ENCODE measurements at places on chromosomes 7 and 10.

- DNase-seq, result no peak
These were observed 569.1 kb downstream of the ANKRD7 start for GRCh38 chr7:118793582-118793981.

DNA sequence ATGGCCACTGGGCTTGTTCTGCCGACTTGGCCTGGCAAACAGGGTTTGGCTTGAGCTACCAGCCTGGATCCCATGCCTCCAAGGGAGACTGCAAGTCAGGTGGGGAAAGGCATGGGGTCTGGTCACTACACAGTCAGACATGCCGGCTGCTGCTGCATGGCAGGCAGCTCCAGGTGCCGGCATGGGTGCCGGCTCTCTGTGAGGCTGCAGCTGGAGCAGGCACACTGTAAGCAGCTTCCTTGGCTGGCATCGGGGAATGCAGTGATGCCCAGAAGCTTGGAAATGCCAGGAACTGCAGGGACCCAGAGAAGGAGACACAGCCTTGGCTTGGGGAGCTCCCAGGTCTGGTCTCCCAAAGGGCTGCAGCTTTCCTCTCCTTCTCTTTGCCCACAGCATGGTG is 305.5 kb upstream of the NRG3 start:
- no peak for DNase-seq

DNA sequence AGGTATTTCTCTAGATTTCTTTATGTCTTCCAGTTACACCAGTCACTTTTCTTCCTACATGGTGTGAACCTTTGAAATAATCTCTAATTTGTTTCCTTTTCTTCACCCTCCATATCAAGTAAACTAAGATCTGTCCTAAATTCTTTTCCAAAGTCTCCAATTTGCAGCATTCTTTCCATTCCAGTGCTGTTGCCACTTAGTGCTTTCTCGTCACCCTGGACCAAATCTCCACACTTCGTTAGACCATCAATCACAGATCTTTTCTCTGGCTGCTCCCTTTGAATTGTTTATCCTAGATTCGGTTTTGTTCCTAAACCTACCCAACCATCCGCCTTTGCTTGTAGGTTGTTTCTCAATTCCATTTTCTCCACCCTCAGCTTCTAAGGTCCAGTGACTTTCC is 74.7 kb downstream of the DYNC1I1 start:
- DNase-seq, result no peak

GRCh38 chr7:78567836-78568235 is 769.3 kb downstream of the PHTF2 start:
- no peak for DNase-seq
